Right forelimb (tissue), 1 donor: ENCODE measurements at places on chromosomes 11 and 22.

- DNase-seq, result no peak
Measured at GRCh38 chr11:103700622-103701021, 335.8 kb upstream of the DDI1 start.

DNA sequence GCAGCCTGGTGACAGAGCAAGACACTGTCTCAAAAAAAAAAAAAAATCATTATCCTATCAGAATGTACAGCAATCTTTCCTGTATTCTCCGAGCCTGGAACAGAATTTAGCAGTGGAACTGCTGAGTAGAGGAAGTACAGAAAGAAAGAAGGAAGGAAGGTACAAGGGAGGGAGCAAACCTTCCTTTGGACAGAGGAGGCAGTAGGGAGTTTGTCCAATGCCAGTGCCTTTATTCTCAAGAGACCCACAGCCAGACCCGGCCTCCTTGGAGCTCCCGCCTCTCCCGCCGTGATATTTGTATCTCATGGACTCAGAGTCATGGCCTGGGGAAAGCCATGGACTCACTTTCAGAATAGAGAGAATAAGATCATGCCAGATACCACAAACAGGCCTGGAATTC is 37.7 kb upstream of the LRRC55 start:
- no peak for DNase-seq

- DNase-seq, result no peak
Measured at GRCh38 chr11:70360211-70360610, 38.1 kb upstream of the CTTN start.

GRCh38 chr11:83566950-83567349 is 280.8 kb upstream of the CCDC90B start:
- DNase-seq, result no peak

GRCh38 chr22:26580240-26580962 is 9.5 kb downstream of the TPST2 start:
- no peak for DNase-seq

DNA sequence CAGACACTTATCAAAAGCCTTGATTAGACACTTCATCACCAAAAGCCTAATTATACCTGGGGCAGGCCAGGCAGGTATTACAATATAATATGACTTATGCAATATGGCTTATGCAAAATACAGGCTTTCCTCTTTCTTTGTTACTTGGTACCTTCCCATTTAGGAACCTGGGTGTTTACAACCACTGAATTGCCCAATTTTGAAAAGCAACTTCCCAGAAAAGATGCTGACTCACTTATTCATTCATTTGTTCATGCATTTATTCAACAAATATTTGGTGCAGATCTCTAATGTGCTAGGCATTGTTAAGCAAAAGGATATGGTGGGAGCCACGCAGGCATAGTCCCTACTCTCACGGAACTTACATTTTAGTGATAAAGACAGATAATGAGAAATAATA is 13.6 kb upstream of the JAML start:
- no peak for DNase-seq

DNA sequence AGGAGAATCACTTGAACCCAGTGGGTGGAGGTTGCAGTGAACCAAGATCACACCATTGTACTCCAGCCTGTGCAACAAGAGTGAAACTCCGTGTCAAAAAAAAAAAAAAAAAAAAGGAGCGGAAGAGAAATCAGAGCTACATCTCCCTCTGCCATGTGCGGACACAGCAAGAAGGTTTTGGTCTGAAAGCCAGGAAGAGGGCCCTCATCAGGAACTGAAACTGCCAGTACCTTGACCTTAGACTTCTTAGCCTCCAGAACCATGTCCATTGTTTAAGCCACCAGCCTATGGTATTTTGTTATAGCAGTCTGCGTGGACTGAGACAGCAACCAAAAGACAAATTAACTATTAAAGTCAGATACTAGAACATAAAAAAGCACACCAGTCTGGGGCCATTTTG is 41.6 kb downstream of the KREMEN1 start:
- no peak for DNase-seq

- no peak for DNase-seq
Measured at GRCh38 chr11:32198053-32198452, 107.2 kb downstream of the RCN1 start.

- no peak for DNase-seq
Measured at GRCh38 chr11:67304511-67305113, 1.3 kb downstream of the SSH3 start.

GRCh38 chr22:21688706-21689381 is 23.0 kb downstream of the PPIL2 start:
- no peak for DNase-seq

- DNase-seq, result no peak
Measured at GRCh38 chr11:23954730-23955129, 542.1 kb upstream of the LUZP2 start.

GRCh38 chr11:35548925-35549561 is 23.6 kb upstream of the PAMR1 start:
- no peak for DNase-seq

DNA sequence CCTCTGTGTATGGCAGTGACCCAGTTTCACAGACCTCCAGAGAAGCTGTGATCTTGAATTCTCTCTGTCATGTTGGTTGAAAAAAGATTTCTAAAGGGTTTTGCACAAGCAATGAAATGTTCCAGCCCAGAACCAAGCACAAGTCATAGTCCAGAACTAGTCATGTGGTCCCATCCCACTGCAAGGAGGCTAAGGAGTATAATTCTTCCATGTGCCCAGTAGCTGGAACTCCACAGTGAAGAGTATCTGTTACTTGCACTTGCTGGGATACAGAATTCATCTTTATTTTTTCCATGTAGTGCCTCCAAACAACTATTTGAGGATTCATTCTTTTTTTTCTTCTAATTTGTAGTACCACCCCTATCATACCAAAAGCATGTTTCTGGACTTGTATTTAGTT is 9.9 kb upstream of the MMP8 start:
- no peak for DNase-seq
